Nucleus accumbens (tissue), 56 donors: ENCODE measurements at places on chromosomes 16 and 17.

- DNase-seq, result no peak
These were observed 236.0 kb downstream of the IRX3 start for GRCh38 chr16:54050459-54051210.

GRCh38 chr17:78969865-78970264 is 9.9 kb downstream of the LGALS3BP start:
- DNase-seq, result no peak

DNA sequence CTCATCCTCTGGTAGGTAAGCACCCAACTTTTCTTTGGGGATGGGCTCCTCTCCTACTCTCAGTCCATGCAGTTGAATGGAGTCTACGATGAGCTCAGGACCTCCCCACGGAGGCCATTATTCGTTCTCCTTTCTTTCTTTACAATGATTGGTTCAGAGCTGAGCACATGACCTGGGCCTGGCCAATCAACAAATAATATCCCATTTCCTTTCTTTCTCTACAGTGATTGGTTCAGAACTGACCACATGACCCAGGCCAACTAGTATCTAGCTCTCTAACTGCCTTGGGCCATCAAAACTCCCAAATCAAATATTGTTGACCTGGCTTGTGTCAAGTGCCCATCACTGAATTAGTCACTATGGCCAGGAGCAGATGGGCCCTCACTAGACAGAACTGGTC is 129.2 kb downstream of the USP31 start:
- no peak for DNase-seq

- no peak for DNase-seq
These were observed 611 bp upstream of the ANKRD40 start for GRCh38 chr17:50708050-50709000.

- DNase-seq, result no peak
These were observed 4.9 kb downstream of the DRC7 start for GRCh38 chr16:57699481-57699880.

GRCh38 chr17:74528491-74529199 is 2.6 kb downstream of the CD300LB start:
- DNase-seq, result no peak

- no peak for DNase-seq
These were observed 23.6 kb downstream of the C16orf87 start for GRCh38 chr16:46807336-46807735.

DNA sequence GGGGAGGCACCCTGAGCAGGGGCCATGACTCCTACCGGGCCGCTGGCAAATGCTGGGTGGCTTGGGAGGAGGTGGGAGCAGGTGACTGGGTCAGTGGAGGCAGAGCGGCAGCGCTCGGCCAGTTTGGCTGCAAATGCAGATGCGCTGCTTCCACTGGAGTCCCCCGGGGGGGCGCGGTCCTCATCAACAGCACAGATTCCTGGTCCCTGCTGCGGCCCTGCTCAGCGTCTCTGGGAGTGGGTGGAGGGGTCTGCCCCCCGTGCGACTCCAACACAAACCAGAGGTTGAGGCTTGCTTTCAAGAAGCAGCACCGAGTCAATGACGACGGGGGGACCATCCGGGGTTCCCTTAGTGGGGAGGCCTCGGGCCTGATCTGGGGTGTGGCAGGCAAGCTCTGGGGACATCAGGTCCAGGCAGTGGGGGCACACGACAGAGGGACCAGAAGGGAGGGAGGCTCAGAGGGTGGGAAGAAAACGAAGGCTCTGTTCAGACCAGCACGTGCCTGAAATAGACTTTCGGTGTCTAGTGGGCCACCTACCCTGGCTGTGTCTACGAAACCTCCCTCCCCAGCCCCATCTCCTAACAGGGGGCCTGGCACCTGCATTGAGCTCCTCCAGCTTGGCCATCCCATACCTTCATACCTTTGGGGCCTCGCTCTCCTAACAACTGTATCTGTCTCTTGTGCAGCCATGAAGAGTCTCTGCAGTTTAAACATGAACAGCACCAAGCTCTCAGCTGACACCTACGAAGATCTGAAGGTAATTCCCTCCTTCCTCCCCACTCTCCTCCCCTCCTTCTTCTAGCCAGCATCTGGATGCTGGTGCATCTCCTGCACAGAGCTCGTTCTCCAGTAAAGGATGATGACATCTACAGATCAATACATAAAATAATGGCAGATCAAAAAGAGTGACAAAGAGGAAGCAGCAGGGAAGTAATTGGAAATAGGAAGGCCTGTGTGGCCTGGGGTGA is 72.5 kb upstream of the PLCG2 start:
- DNase-seq, result no peak

- DNase-seq, result no peak
These were observed 209.0 kb downstream of the ZFHX3 start for GRCh38 chr16:72838951-72839350.

DNA sequence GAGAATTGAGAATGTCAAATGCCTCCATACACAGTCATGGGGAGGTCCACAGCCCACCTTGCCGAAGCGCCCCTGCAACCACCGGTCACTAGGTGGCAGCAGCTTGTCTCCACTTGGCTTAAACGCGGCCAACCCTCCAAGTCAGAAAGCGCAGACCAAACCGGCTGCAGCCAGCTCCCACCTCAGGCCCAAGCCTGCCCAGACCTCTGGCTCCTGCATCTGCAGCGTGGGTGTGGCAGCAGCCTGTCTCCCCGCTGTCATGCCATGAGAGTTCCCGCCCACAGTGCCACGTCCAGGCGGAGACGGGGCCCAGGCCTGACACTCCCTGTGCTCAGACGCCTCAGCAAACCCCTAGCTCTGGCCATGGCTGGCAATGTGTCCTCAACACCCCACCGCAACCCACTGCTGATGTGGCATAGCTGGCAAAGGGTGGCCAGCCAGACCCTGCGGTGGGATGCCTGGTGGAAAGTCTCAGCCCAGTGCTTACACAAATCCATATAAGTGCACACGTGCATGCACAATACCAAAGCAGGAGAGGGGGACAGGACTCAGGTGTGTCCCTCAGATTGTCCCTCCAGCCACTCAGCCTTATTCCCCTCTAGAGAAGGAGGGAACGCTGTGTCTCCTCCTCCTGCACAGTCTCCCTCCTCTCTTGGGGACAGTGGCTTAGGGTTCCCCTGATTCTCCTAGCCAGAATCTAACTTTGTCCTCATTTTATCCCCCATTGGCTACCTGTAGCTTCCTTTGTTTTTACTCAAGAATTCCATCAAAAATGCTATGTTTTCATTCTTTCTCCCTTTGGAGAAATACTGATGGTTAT is 10.9 kb downstream of the COPZ2 start:
- DNase-seq, result peak; percentile 31

GRCh38 chr16:85690469-85691064 is 1.8 kb upstream of the GINS2 start:
- no peak for DNase-seq

GRCh38 chr16:89167425-89167941 is 4.1 kb upstream of the CDH15 start:
- no peak for DNase-seq

DNA sequence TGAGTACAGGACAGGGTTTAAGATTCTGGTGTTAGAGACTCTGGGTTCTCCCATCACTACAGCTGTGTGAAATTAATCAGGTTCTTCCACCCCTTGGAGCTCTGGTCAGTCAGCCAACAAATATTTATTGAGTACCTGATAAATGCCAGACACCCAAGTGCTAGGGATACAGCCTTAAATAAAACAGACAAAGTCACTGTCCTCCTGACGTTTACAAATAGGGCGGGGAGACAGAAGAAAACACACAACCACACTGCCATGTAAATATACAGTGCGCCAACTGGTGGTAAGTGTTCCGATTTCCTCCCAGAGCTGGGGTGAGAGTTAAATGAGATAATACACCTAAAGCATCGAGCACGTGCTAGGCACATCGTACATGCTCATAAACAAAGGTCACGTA is 121.0 kb downstream of the COPRS start:
- no peak for DNase-seq

- DNase-seq, result peak; percentile 8
These were observed 28.7 kb upstream of the GAS7 start for GRCh38 chr17:10226930-10227695.

DNA sequence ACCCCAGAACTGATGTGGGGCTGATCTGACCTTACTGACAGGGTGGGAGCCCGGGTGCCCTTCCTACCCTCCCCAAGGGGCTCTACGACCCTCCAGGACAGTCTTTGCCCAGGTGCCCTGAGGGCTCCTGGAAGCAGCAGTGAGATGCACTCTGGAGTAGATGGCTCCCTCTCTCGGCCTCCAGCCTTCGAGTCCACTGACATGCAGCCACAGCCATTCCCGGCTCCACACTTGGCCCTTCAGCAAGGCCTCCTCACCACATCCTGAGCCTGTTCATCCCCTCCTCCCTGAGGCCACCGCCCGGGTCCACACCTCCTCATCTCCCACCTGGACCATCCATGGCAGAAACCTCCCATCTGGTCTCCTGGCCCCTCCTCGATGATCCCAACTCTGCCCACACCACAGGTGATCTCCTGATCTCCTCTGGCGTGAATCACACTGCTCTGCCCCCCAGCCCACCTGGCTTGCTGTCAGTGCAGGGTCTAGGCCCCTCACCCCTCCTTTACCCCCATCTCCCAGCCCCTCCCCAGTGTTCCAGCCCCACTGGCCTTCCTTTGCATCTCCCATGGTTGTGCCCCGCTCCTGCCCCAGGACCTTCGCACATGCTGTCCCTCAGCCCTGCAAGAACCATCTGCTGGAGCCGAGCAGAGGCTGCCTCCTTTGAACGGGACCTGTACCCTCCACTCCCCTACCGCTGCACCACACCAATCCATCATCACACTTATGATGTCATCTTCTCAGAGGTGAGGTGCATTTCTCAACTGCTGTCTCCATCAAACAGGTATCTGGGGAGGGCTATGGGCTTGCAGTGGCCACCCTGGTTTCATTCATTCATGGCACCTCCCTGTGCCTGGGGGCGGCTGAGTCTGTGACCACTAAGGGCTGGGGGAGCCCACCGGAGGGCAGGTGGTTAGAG is 44.7 kb downstream of the SOCS1 start:
- no peak for DNase-seq

DNA sequence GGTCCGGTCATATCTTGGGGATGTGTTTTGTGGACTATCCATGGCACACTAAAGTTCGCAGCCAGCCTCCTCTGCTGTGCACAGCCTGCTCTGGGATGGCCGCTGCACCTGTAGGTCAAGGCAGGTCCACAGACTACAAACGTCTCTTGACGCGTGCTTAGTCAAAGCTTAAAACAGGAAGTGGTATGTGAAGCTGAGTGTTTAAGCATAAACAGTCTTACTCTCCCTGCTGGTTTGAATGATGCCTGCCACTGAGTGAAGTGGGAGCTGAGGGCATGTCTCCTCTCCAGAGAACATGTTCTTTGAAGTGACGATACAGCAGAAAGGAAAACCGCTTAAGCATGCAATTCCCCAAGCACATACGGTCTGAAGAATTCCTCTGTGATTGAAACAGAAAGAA is 365.6 kb downstream of the SLC39A11 start:
- no peak for DNase-seq

GRCh38 chr17:81865733-81866439 is 5.3 kb downstream of the ARHGDIA start:
- DNase-seq, result no peak

DNA sequence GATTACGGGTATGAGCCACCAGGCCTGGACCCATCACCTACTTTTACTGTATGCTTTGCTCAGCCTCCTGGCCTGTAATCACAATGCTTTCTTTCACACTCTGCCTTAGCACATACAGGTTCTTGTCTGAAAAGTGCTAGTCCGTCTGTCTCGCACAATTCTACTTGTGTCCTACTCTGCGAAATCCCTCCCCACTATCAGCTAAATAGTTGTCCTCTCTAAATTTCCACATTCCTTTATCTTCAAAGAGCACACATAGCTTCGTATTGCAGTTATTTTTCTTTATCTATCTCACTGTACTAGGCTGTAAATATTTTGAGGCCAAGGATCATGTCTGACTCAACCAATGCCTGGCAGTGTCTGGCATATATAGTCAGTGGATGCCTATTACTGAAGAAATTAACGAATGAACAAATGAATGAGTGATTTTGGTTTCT is 38.5 kb upstream of the ETV4 start:
- no peak for DNase-seq

DNA sequence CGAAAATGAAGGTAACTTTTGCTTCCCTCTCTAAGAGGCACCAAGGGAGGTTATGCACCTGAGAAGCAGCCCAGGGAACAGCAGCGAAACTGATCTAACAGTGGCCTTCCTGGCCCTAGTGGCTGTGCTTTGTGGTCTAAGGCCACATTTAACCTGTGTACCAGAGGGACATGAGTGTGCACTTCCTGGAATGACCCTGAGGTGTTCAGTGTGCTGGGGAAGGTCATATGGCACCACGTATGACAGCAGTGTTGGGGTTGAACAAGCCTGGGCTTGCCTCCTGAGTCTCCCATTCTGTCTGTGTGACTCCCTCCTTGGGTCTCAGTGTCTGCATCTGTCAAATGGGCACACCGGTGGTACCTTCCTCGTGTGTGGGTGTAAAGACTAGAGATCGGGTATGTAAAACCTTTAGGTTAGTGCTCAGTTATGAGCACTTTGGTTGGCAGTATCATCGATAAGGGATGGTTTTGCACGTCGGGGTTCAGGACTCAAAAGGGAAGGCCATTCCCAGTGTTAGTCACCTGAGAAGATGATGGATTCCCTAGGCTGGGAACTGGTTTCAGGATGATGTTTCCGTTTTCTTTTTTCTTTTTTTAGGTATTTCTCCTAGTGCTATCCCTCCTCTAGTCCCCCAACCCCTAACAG is 31.9 kb downstream of the PLCG2 start:
- DNase-seq, result no peak

DNA sequence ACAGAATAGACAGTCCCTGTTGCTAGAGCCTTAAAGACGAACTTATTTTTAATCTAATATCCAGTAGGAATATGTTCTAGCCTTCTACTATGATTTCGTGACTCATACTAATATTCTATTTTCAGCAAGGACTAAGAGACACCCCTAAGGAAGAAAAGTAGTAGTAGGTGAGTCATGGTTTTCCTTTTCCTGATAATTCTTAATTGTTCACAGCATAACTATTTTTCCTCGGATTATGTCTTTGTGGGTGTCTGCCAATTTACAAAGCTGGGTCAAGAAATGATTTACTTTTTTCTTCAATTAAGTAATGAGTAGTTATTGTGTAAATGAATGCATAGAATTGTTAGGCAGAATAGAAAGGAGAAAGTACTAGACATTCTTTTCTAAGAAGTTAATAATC is 292.2 kb downstream of the TOX3 start:
- DNase-seq, result no peak

- DNase-seq, result no peak
These were observed 22.2 kb upstream of the ADCY7 start for GRCh38 chr16:50244140-50244503.
